Activated naive CD4-positive, alpha-beta T cell treated with anti-CD3 and anti-CD28 coated beads, Interleukin-2, amount 50 U/mL, for 16 hours (primary cell): ENCODE measurements at places on chromosomes 2 and 18.

DNA sequence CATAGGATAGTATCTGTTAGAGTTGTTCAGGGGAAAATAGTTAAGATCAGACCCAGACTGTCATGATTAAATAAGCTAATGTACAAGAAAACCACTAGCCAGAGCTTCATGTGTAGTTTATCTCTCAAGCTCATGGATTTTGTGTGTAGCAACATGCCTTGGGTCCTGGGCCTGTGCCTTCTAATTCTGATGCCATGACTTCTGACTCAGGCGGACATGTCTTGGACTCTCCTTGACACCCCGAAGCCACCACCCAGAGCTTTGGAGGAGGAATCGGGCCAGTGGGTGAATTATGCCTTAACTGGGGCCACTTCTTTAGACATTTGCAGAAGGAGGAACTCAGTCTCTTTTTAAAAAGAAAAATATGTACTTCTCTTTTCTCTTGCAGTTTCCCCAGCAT lies 68.7 kb downstream of the NPAS2 start:
- DNase-seq = no peak

- DNase-seq = no peak
These were observed 325.3 kb upstream of the MYT1L start for GRCh38 chr2:2656115-2657011.

GRCh38 chr18:73852789-73853549 lies 294.7 kb downstream of the FBXO15 start:
- DNase-seq = no peak

DNA sequence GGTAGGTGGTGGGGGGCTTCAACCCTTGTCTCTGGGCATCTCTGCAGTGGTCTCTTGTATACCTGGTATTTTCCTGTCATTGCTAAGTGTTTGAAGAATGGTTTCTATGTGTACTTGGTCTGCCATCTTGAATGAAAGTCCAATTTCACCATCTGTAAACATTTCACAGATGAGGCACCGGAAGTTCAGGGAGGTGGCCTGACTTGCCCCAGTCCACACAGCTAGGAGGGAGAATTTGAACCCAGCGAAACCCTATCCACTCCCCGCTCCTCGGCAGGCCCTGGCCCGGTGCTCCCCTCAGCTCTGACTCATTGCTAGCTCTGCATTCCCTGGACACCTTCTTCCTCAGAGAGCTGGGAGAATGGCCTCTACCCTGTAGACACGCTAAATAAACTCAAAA lies 30.5 kb downstream of the ZAP70 start:
- DNase-seq = no peak

- peak; percentile 25 for DNase-seq
These were observed 230.9 kb upstream of the SLC14A2 start for GRCh38 chr18:45384137-45384961.

GRCh38 chr18:7579918-7580542 lies 12.9 kb downstream of the PTPRM start:
- no peak for DNase-seq

DNA sequence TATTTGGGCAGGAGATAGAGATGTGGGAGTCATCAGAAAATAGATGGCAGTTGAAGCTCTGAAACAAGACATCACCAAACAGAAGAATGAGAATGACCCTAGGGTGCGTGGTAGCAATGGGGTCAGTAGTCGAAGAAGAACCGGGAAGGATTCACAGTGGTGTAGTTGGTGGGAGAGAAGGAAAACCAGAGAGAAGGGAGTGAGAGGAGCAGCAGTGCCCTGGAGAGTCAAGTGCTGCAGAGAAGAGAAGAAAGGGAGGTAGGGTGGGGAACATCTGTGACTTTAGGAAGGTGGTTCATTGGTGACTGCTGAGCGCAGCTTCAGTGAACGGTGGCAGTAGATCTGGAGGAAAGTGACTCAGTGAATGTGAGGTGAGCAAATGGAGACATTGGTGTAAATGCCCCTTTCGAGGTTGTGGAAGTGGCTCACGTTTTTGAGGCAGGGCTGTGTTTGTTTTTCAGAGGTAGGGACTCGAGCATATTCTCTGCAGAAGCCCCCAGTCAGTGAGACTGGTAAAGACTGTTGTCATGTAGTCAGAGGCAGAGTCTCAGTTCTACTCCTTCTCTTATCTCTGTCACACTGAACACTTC lies 36.4 kb downstream of the CDC42EP3 start:
- DNase-seq = peak; percentile 22

GRCh38 chr2:234548695-234549420 lies 52.0 kb upstream of the ARL4C start:
- no peak for DNase-seq
